ENCODE measurements at places on chromosomes 3 and 15.

DNA sequence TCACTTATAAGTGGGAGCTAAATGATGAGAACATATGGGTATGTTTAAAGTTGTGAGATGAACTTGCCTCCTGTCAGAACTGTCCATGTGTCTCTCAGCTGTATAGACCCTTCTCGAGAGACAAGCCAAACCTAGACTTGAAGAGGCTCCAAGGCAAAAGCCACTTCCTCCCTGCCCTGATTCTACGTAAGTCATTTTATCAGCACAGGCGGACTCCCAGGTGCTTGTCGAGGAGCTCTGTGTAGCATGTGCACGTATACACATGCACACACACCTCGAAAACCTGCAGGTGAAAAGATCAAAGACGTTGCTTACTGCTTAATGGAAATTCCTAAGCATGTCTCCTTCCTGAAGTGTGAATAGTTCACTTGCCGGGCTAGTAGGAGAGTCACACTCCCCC lies 5.6 kb upstream of the CLEC3B start:
- DNase-seq: no peak

DNA sequence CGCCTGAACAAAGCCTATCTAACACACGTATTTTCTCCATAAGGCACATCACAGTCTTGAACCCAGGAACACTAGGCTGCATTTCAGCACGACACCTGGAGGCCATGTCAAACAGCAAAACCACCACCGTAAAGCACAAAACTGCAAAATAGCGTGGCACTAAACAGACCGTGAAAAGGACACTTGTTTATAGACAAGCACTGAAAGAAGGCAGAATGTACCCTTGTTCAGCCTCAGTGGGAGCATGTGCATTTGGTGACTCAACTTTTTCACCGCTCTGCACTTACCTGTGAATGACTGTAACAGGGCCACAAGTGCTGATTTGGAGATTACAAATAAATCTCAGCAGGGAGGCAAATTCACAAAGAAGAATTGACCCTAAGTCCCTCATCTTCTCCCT lies 80.8 kb downstream of the ISG20 start:
- DNase-seq: no peak

DNA sequence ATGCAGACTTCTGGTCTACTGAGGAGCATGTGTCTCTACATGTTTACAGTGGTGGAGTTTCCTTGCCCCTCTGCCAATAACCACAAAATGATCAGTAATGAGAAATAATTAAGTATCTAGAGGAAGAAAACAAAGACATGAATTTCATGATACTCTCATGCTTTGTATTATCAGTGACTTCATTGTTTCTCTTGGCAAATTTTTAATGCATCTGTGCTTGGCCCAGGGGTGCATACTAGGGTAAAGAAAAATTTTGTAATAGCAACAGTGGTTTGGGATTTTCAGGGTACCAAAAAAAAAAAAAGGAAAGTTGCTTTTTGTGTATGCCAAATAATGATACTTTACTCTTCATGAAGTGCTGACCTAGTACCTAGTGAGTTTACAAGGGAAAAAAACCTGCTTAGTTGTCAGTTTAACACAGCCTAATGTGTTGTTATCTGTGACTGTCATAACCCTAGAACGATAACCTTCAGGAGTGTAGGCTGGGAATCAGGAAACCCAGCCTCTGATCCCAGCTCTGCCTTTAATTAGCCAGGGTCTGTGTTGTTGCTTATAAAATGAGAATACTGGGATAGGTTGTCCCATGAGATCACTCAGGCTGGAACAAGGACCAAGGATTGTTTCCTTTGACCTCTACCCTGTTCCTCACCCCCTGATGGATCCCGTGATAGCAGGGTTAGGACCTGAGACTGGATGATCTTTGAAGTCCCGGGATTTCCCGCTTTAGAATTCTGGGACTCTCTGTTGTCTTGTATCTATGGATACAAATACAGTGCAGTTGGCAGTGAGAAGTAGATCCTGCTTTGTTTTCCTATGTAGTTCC lies 117.5 kb downstream of the CMSS1 start:
- DNase-seq: no peak

- no peak for DNase-seq
These were observed 137.1 kb downstream of the PLCH1 start for GRCh38 chr3:155607761-155608160.

DNA sequence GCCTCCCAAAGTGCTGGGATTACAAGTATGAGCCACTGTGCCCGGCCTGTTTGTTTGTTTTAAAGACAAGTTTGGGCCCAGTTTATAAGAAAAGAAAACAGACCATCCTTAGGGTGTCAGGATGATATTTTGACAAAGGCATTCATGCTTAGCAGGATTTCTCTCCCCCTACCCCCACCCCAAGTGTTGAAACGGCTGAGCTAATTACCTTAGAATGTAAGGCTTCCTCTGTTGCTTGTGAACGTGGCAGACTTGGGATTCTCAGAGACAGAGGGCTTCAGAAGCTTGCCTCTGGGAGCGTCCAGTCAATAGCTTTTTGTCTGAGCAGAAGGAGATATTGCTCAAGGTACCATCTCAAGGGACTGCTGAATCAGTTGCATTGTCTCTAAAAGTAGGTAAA lies 24.0 kb downstream of the FLNB start:
- no peak for DNase-seq

DNA sequence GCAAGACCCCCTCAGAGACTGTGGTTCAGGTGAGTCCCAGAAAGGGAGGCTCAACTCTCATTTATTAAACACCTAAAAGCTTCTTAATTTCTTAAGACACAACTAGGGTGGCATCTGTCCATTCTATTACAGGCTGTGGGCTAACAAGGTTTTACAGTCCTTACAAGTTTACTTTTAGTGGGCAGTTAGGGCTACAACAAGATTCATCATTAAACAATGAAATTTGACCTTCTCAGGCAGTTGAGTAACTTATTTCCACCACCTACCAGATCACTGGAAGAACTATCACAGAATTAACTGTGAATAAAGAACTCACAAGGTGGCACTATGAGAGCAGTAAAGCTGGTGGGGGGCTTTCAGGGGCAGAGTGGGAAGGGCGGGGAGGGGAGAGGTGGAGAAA lies 132.6 kb downstream of the PLD1 start:
- no peak for DNase-seq

- no peak for DNase-seq
These were observed 103.9 kb downstream of the MME start for GRCh38 chr3:155184011-155184410.

DNA sequence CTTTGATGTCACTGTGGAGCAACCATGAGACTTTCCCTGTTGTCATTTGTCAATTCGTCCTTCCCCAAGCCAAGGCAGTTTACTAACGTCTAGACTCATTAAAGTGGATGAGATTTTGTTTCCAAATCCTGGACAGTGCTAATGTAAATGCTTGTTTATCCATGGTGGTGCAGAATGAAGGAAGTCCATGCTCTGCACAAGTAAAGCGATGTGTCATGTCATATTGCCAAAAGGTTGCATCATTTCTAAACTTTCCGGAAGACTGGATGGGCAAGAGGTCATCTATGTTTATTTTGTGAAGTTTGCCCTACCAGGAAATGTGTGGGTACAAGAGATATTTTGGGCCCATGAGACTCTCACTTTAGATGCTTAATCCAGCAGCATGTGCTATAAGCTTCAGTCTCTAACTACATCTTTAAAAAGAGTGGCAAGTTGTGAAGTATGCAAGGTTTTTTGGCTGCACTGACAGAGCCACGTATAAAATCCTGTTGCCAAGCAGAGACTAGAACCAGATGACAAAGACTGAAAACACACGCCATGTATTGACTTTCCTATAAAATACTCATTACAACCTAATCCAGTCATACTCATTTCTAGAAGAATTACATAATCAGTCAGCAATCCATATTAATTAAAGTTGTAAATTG lies 72.1 kb upstream of the FNDC3B start:
- peak; percentile 72 for DNase-seq

DNA sequence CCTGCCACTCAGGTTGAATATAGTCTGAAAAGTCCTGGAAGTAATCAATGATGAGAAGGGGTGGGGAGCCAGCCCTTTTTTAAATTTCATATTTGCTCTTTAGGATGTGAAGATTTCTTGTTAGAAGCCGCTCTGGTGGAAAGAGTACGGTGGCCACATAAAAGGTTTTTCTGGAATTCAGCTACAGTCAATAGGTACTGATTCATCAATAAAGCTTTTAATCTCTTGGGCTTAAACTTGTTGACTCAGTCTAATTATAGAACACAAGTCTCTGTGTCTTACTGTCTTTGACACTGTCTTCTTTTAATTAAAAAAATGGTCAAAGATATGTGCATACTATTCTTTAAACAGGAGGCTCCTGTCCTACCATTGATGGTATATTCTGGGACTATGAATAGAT lies 99.9 kb upstream of the TP63 start:
- DNase-seq: no peak

- no peak for DNase-seq
These were observed 129.8 kb downstream of the SATB1 start for GRCh38 chr3:18295171-18295920.

GRCh38 chr3:48655606-48656005 lies 7.1 kb downstream of the CELSR3 start:
- DNase-seq: no peak

GRCh38 chr3:182058488-182058887 lies 346.8 kb downstream of the SOX2 start:
- no peak for DNase-seq

DNA sequence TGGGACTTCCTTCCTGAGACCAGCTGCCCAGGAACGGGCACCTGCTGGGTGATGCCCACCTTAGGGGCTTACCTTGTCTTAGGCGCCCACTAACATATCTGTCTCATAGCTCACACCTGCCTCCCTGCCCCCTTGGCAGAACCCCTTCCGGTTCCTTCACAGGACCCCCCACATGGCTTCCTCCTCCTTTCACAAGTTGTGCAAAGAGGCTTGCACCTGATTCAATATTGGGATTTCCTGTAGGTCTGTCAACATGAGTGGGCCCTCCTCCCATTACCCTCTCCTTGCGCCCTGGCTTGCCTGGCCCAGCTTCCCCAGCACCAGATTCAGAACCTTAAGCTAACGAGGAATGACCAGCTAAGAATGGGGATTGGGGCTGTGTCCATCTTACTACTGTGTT lies 633 bp downstream of the THPO start:
- DNase-seq: no peak

GRCh38 chr3:355622-356021 lies 159.1 kb downstream of the CHL1 start:
- DNase-seq: no peak

DNA sequence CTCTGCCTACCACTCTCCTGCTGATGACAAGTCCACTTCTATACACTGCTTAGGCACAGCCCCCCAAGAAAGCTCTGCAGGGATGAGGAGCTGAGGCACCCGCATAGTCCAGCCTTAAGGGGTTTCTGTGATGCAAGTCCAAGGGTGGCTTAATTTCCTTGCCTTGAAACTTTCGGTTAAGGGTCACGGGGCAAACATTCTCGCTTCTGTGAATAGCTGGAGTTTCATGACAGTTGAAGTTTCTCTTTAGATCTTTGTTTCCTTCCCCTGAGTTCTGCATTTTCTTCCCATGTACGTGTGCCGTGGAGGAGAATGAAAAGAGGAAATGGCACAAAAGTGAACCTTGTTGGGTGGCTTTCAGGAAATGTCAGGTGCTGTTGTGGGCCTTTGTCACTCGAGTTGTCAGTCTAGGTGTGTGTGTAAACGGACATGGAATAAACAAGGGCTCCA lies 7.0 kb downstream of the GPR160 start:
- DNase-seq: no peak

- peak; percentile 58 for DNase-seq
These were observed 21.3 kb upstream of the DAPK2 start for GRCh38 chr15:64067564-64068030.

DNA sequence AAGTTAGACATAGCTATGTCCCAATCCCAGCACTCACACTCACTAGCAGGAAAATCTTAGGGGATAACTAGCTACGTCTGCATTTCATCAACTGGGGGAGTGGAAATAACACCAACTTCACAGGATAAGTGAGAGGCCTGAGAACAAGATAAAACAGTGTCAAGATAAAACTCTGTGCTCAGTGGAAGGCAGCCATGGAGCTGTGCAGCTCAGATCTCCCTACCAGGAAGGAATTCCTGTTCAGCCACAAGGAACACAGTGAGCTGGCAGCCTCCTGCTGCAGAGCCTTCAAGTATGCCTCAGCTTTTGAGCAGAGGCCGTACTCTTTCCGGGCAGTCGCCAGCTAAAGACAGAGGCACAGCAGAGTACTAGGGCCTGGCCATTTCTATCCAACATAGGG lies 115.8 kb upstream of the TOPAZ1 start:
- no peak for DNase-seq

- no peak for DNase-seq
These were observed 48.6 kb upstream of the LDHAL6B start for GRCh38 chr15:59157840-59158700.

DNA sequence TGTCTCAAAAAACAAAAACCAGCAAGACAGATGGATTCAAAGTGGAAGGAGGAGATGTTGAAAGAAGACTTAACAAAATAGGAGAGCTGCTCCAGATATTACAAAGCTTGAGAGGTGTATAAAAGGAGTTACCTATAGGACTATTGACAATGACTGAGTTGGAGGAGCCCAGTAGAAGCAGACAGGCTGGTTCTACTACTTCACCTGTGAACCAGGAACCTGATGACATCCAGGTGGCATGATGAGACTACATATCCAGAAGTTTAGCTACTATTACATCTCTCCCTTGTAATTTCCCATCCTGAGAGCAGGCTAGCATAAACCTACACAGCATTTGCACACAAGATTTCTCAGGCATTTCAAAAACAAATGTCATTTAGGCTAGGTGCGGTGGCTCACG lies 49.3 kb downstream of the CPEB1 start:
- DNase-seq: no peak

GRCh38 chr3:29544701-29545363 lies 264.0 kb downstream of the RBMS3 start:
- no peak for DNase-seq

DNA sequence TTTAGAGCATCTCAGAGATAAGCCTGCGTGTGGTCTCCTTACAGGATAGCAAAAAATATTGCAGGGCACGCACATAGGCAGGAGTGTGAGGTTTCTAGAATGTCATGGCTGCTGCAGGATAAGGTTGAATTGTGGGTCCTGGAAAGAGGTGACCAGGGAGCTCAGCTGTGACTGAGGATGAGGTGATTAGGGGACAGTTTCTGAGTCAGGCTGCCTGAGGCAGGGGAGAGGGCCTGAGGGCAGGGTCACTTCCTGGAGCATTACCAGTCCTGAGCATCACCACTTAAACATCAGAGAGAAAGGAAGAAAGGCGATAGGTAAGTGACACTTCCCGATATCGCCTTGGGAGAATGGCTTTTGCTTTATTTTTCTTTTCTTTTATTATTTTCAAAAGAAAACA lies 813.8 kb downstream of the TUSC7 start:
- DNase-seq: no peak

DNA sequence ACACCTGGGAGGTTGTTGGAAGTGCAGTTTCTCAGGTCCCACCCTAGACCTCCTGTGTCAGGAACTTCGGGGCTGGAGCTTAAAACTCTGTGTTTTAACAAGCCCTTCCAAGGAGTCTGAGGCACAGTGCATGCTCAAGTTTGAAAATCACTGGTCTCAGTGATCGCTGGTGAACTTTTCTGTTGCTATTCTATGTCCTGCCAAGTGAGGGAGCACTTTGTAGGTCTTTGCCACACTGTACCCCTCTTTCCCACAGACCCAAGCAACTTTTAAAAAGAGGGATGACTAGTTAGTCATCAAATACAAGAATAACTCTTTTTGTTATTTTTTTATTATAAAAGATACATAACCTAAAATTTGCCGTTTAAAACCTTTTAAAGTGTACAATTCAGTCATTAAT lies 133.7 kb downstream of the AGBL1 start:
- no peak for DNase-seq

- no peak for DNase-seq
These were observed 47.0 kb downstream of the MAP3K13 start for GRCh38 chr3:185409957-185410356.

GRCh38 chr3:41199866-41200668 lies 762 bp downstream of the CTNNB1 start:
- peak; percentile 30 for DNase-seq

- no peak for DNase-seq
These were observed 53.4 kb downstream of the SIDT1 start for GRCh38 chr3:113585720-113586119.
